ENCODE measurements at places on chromosomes 7 and 10. TPM values are rescaled to one million over a fixed set of nuclear protein-coding genes. Genes with fewer than 3 reads are reported as not detected.

ARHGEF35 gene
- 3.6 TPM for total RNA-seq

LIPJ gene
- total RNA-seq = not detected

VAX1 gene
- total RNA-seq = not detected

SFR1 gene
- 12.1 TPM for total RNA-seq

C10orf67 gene
- 0.20 TPM for total RNA-seq

MSMB gene
- total RNA-seq = not detected

NFKB2 gene
- total RNA-seq = 313 TPM

JAKMIP3 gene
- 1.1 TPM for total RNA-seq

CRTAC1 gene
- total RNA-seq = not detected

RBP3 gene
- not detected for total RNA-seq

MYL10 gene
- not detected for total RNA-seq

SLC18A3 gene
- not detected for total RNA-seq

GNAI1 gene
- 0.66 TPM for total RNA-seq

FRA10AC1 gene
- 17.7 TPM for total RNA-seq

OPN4 gene
- not detected for total RNA-seq

CLRN3 gene
- not detected for total RNA-seq

ZNF488 gene
- not detected for total RNA-seq

NUTM2E gene
- total RNA-seq = not detected

JMJD1C gene
- 61.4 TPM for total RNA-seq

RARRES2 gene
- not detected for total RNA-seq

SLC4A2 gene
- 132 TPM for total RNA-seq

HGF gene
- total RNA-seq = 0.54 TPM

LRIT1 gene
- not detected for total RNA-seq

ARHGAP22 gene
- not detected for total RNA-seq

RBM20 gene
- total RNA-seq = 0.27 TPM

SPDYE2 gene
- not detected for total RNA-seq

OR2A1 gene
- total RNA-seq = not detected

CALML3 gene
- total RNA-seq = not detected

TMEM176B gene
- not detected for total RNA-seq

UCN3 gene
- not detected for total RNA-seq

HIF1AN gene
- total RNA-seq = 63.1 TPM

SLC26A3 gene
- not detected for total RNA-seq

ITPRID1 gene
- not detected for total RNA-seq

Measured in T-helper 1 cell treated with Interleukin-12 subunit alpha and Interleukin-12 subunit beta and Interleukin-4 antibody, amounts not matched to agents 30 ng/mL and 1 ng/mL, for 36 hours (primary cell).